ENCODE measurements at places on chromosomes 1 and 21. TPM values are rescaled to one million over a fixed set of nuclear protein-coding genes. Genes with fewer than 3 reads are reported as not detected.

Gene SLFNL1
- not detected for total RNA-seq

Gene SRGAP2B
- 12.7 TPM for total RNA-seq

Gene FALEC
- total RNA-seq, result not detected

Gene TMEM82
- not detected for total RNA-seq

Gene PRDM2
- total RNA-seq, result 8.4 TPM

Gene NUF2
- total RNA-seq, result 24.0 TPM

Gene PTGFR
- not detected for total RNA-seq

Gene TMEM51
- total RNA-seq, result 28.6 TPM

Gene MCL1
- total RNA-seq, result 227 TPM

Gene OR2T33
- total RNA-seq, result not detected

Gene SEMA6C
- 2.2 TPM for total RNA-seq

Measured in A549 treated with Hydrocortisone at 1 μM for 4 hours (cell line).